ENCODE measurements at places on chromosomes 2 and 18. TPM values are rescaled to one million over a fixed set of nuclear protein-coding genes. Genes with fewer than 3 reads are reported as not detected.

The AGXT gene
- not detected for total RNA-seq

The ABCG5 gene
- not detected for total RNA-seq

The IL36A gene
- total RNA-seq = 0.72 TPM

The EPB41L5 gene
- 40.3 TPM for total RNA-seq

The PCARE gene
- total RNA-seq = 3.3 TPM

The CAPN13 gene
- total RNA-seq = 0.51 TPM

The OSBPL6 gene
- total RNA-seq = 12.0 TPM

The ZSWIM2 gene
- total RNA-seq = not detected

The LINC00305 gene
- total RNA-seq = not detected

The ACMSD gene
- total RNA-seq = not detected

The SLC14A1 gene
- total RNA-seq = 4.0 TPM

The PPP1R1C gene
- total RNA-seq = 2.5 TPM

The KHK gene
- total RNA-seq = 1.6 TPM

The CFAP210 gene
- total RNA-seq = not detected

The TMEFF2 gene
- total RNA-seq = 0.41 TPM

The ECEL1 gene
- total RNA-seq = 0.31 TPM

The RTP5 gene
- not detected for total RNA-seq

The SLC23A3 gene
- 0.92 TPM for total RNA-seq

The RIT2 gene
- total RNA-seq = not detected

The KATNAL2 gene
- total RNA-seq = 4.7 TPM

The NETO1 gene
- total RNA-seq = not detected

The C2orf78 gene
- not detected for total RNA-seq

The ERBB4 gene
- total RNA-seq = 17.8 TPM

The SIX2 gene
- 14.4 TPM for total RNA-seq

The COMMD1 gene
- total RNA-seq = 47.3 TPM

The NCKAP1 gene
- total RNA-seq = 188 TPM

The ACTR3 gene
- 128 TPM for total RNA-seq

The SRD5A2 gene
- 0.10 TPM for total RNA-seq

The NGEF gene
- total RNA-seq = 2.7 TPM

The NTSR2 gene
- total RNA-seq = not detected

The ACVR1C gene
- 0.10 TPM for total RNA-seq

The ZNF532 gene
- total RNA-seq = 86.1 TPM

The VAMP5 gene
- total RNA-seq = 15.7 TPM

The CCT4 gene
- total RNA-seq = 117 TPM

The GPR39 gene
- total RNA-seq = 0.10 TPM

The ALLC gene
- total RNA-seq = not detected

The GPBAR1 gene
- 0.92 TPM for total RNA-seq

The POTEI gene
- total RNA-seq = 0.21 TPM

Measured in tongue (tissue), 3 donors.